ENCODE measurements at places on chromosomes 11 and 22. TPM values are rescaled to one million over a fixed set of nuclear protein-coding genes. Genes with fewer than 3 reads are reported as not detected.

The GGTLC3 gene
- not detected for total RNA-seq

The SPTBN2 gene
- total RNA-seq: 13.3 TPM

The CCDC188 gene
- total RNA-seq: 0.93 TPM

The LIPT2 gene
- total RNA-seq: 3.2 TPM

The KCNJ11 gene
- 12.9 TPM for total RNA-seq

The MYO7A gene
- 3.8 TPM for total RNA-seq

The CHST1 gene
- 6.7 TPM for total RNA-seq

The MYBPC3 gene
- total RNA-seq: 0.13 TPM

The APOA5 gene
- not detected for total RNA-seq

Data from muscle of leg (tissue), 16 donors.